ENCODE measurements at places on chromosomes 6 and 20. TPM values are rescaled to one million over a fixed set of nuclear protein-coding genes. Genes with fewer than 3 reads are reported as not detected.

DNA sequence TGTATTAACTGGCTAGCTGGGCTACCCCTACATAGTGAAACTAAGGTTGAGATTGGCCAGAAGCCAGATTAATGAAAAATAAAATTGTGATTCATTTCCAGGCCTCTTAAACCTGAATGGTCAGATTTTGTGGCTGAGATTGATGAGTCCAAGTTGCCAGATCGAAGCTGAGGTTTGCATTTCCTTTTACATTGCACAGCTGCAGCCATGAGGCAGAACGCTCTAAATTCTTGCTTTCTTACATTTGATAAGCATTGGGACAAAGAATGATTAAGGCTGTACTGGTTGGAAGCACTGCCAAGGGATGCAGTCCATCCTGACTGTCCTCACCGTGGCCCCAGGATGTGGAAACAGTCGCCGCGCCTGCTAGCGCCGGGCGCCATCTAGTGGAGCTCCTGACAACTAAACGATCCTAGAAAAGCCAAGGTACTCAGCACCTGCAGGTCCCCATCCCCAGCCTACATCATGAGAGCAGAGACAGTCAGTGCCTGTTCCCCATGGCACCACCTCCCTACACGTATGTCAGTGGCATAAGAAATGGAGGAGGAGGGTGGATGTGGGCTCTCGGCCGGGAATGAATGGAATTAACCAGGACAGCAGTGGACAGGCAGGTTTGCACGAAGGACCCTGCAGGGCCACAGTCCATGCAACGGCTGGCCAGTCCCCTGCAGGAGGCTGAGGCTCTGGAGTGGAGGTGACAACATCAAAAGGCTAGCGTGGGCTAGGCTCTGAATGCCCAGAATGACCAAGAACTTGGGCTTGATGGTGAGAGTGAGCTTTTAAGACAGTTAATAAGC is 19.0 kb downstream of the PXDC1 start:
- peak; percentile 83 for DNase-seq

Gene WDR27
- total RNA-seq = 61.2 TPM

GRCh38 chr20:62615750-62616251 is 26.5 kb upstream of the SLCO4A1 start:
- DNase-seq = no peak

Gene C20orf202
- 0.24 TPM for total RNA-seq

- no peak for DNase-seq
Measured at GRCh38 chr6:31351401-31352309, 5.3 kb downstream of the HLA-B start.

Gene ZSCAN31
- total RNA-seq = 6.2 TPM

Gene GPLD1
- 3.8 TPM for total RNA-seq

DNA sequence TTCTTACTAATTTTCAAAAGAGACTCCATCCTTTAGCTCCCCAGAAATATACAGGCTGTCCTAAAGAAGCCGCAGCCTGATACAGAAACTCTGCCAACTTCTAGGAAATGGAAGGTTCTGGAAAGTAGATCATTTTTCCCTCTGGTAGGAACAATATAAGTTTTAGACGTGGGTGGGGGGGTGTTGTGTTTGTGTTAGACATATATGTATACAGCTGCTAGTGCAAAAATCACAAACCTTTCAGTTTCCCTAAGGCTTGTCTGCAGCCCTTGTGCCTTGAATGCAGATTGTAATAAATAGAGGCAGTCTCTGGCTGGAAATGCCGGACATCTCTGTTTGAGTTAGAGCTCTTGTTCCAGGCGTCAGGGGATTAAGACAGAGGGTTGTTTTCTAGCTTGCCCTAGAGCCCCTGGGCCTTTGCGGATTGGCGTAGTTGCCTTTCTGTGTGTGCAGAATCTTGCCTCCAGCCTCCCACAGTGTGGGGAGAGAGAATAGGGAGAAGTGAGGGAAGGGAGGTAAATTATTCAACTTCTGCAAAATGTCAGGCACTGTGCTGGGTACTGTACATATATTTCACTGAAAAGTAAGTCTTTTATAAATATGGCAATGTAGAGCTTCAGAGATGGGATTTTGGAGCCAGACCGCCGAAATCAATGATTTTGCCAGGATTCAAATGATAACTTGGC is 269.7 kb downstream of the PRL start:
- DNase-seq = no peak

All from type B pancreatic cell (in vitro differentiated cells).